ENCODE measurements at places on chromosomes 4 and X. TPM values are rescaled to one million over a fixed set of nuclear protein-coding genes. Genes with fewer than 3 reads are reported as not detected.

The HSD17B11 gene
- 16.4 TPM for total RNA-seq

The TCEAL7 gene
- total RNA-seq = 9.7 TPM

The HELT gene
- not detected for total RNA-seq

The FMR1NB gene
- total RNA-seq = not detected

The GPRASP1 gene
- 22.8 TPM for total RNA-seq

The RS1 gene
- total RNA-seq = not detected

- no peak for DNase-seq
Observed at GRCh38 chr4:183610613-183611012, 48.4 kb downstream of the RWDD4 start.

DNA sequence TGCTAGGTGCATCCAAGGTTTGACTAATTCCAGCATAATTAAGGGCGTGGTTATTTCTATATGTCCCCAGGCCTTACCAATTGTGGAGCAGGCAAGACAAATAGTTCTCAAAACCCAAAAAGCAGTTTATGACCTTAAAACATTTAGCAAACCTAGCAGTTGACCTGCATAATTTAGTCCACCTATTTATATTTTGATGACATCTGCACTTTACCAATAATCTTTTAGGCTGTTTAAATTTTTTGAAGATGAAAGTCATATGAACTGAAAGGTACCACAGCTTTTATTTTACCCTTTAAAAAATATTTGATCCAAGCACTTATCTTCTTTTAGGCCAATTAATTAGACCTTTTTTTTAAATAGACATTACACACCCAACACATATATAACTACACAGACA is 9.8 kb upstream of the ASIC5 start:
- DNase-seq = no peak

- no peak for DNase-seq
Observed at GRCh38 chrX:10930151-10930550, 181.0 kb upstream of the HCCS start.

DNA sequence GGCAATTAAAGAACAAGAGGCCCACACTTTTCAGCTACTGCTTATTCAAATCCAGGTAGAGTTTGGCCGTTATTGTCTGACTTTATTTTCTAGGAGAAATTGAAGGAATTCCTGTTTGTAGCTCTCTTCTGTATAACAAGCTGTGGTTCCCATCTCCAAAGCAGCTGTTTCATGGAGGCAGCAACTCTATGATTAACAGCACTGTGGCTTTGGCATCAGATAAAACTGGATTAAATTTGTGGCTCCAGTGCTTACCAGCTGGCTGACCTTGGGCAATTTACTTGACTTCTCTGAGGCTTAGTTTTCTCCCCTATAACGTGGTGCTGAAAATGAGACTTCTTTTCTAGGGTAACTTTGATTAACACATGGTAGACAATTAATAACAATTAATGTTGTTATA is 28.1 kb downstream of the SLC30A9 start:
- DNase-seq = no peak

GRCh38 chr4:8872402-8873291 is 1.0 kb upstream of the HMX1 start:
- DNase-seq = no peak

- no peak for DNase-seq
Observed at GRCh38 chr4:16627999-16628398, 270.4 kb downstream of the LDB2 start.

GRCh38 chr4:29278585-29278984 is 1441.6 kb upstream of the PCDH7 start:
- DNase-seq = no peak

- DNase-seq = no peak
Observed at GRCh38 chr4:141713771-141714445, 77.5 kb downstream of the IL15 start.

GRCh38 chrX:66038115-66038514 is 1.8 kb downstream of the VSIG4 start:
- DNase-seq = no peak

DNA sequence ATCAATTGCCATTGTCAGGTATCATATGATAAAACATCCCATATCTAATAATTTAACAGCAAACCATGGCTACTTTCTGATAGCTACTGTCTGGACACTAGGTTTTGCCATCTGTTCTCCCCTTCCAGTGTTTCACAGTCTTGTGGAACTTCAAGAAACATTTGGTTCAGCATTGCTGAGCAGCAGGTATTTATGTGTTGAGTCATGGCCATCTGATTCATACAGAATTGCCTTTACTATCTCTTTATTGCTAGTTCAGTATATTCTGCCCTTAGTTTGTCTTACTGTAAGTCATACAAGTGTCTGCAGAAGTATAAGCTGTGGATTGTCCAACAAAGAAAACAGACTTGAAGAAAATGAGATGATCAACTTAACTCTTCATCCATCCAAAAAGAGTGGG is 7.0 kb downstream of the NPY5R start:
- no peak for DNase-seq

DNA sequence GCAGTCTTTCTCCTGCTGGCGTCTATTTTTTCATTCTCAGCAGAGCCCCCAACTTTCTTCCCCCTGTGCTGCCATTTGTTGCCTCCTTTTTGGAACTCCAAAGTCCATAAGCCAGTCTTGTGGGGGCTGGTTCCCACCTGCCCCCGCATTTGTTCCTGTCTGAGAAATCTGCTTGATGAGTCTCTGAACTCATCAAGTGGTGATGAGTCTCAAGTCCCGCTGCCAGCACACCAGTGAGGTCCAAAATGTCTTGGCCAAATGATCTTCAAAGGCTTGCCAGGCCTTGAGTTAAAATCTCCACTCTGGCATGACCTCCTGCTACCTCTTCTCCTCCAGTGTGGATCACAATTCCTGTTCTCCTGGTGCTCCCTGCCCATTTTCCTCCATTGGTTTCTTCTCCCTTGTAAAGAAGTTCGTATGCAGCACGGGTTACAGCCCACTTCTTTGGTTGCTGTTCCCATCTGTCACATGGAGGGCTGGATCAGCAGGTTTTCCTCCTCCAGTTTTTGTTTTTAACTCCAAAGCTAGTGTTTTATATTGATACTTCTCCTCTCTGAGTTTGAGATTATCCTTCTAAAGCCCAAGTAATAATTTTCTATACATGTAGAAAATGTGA is 72.7 kb upstream of the LIMCH1 start:
- no peak for DNase-seq

DNA sequence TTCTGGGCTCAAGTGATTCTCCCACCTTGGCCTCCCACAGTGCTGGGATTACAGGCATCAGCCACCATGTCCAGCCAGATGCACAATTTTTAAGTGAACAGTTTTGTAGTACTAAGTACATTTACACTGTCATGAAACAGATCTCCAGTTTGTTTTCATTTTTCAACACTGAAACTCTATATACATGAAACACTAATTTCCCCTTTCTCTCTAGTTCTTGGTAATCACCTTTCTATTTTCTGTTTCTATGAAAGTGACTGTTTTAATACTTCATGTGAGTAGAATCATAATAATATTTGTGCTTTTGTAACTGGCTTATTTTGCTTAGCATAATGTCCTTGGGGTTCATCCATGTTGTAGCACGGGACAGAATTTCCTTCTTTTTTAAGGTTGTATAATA is 237.4 kb downstream of the CAMK2D start:
- DNase-seq = no peak

DNA sequence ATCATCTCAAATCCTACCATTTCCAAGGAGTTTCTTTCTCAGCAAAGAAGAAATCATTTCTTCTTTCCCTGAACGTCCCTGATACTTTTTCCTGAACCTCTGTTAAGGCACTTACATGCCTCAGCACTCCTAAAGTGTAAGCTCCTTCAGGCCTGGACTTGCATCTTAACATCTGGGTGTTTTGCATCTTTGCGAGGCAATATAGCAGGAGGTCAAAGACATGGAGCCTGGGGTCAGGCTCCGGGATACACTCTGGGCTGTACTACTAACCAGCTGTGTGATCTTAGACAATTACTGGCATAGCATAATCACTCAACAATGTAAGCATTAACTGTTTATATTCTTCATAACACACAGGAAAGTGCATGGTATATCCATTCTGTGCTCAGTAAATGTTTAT is 275.5 kb upstream of the BOD1L1 start:
- no peak for DNase-seq

GRCh38 chrX:71106427-71106826 is at the start of gene CXorf65:
Gene CXorf65, minus strand, starts transcription at chrX:71106740. Its CDS starts 184 bp downstream, at chrX:71106556.
- no peak for DNase-seq

- no peak for DNase-seq
Observed at GRCh38 chr4:95080969-95081368, 323.2 kb downstream of the BMPR1B start.
